ENCODE measurements at places on chromosomes 1 and 21.
A peak's percentile ranks its signal among the peaks of the same experiment; 100 is the strongest.

- no peak for DNase-seq
Measured at GRCh38 chr1:226185141-226186036, 1.2 kb downstream of the ACBD3 start.

GRCh38 chr1:151584780-151585179 is 27.1 kb upstream of the SNX27 start:
- no peak for DNase-seq

- DNase-seq: peak; percentile 32
Measured at GRCh38 chr1:223844787-223845036, 1.0 kb downstream of the TP53BP2 start.

DNA sequence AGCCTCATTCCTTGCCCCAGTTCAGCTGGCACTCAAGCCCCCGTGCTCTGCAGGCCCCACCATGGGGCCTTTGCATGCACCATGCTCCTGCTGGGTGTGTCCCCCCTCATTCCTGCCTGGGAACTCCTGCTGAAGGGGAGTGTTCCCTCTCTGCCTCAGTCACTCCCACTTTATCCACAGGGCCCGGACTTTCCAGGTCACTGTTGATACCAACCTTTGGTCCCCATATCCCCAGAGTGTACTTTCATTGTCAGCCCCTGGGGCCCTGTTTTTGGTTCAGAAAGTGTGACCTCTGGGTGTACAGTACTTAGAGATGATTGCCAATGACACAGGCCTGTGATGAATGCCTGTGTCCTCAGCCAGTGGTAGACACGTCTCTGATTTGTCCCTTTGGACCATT is 2.9 kb downstream of the TTC22 start:
- DNase-seq: no peak

DNA sequence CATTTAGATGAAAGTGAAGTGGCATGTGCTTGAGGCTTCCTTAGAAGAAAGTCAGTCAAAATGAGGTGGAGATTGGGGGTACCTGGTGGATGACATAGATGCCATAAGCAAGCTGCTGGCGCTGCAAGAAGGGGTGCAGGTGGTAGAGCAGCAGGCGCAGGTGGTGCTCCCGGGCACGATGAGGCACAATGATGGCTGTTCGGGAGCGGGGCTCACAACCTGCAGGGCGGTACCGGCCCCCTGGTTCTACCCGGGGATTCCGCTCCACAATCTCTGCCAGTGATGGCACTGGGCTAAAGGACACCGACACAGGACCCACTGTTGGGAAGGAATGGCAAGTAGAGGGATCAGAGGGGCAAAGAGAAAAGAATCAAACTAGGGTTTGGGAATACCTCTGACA is 2.4 kb downstream of the B4GALT3 start:
- DNase-seq: no peak

DNA sequence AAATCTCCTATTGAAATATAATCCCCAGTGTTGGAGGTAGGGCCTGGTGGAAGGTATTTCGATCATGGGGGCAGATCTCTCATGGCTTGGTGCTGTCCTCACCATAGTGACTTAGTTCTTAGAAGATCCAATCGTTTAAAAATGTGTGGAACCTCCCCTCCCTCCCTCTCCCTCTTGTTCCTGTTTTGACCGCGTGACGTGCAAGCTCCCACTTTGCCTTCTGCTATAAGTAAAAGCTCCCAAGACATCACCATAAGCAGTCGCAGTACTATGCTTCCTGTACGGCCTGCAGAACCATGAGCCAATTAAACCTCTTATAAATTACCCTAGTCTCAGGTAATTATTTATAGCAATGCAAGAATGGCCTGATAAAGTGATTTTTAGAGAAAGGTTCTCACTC is 10.9 kb upstream of the RGS2 start:
- DNase-seq: no peak

- DNase-seq: peak; percentile 36
Measured at GRCh38 chr21:45768011-45768739, 124.7 kb downstream of the PCBP3 start.

DNA sequence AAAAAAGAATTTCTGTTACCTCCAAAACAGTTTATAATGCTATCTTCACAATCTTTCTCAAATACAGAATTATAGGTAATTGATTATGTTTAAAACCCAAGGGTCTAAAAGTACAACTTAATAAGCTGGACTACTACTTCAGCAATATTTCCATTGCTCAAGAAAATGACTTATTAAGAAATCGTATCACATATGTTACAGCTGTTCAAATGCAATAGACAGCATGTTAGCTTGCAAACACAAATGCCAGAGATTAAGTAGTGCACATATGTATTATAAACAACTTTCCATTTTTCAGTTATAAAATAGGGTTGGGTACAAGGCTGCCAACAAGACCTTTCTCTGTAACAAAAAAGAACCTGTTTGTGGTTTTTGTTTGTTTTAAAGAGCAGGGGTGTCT is 211.0 kb upstream of the DMRTA2 start:
- DNase-seq: no peak

Data from T-helper 1 cell (primary cell).